Dermis microvascular lymphatic vessel endothelial cell (primary cell): ENCODE measurements at places on chromosomes 16 and 17. TPM values are rescaled to one million over a fixed set of nuclear protein-coding genes. Genes with fewer than 3 reads are reported as not detected.

GRCh38 chr17:549177-550040 is 165.2 kb downstream of the VPS53 start:
- peak; percentile 83 for DNase-seq

- DNase-seq, result no peak
These were observed 719.7 kb upstream of the CDH8 start for GRCh38 chr16:62755938-62756337.

DNA sequence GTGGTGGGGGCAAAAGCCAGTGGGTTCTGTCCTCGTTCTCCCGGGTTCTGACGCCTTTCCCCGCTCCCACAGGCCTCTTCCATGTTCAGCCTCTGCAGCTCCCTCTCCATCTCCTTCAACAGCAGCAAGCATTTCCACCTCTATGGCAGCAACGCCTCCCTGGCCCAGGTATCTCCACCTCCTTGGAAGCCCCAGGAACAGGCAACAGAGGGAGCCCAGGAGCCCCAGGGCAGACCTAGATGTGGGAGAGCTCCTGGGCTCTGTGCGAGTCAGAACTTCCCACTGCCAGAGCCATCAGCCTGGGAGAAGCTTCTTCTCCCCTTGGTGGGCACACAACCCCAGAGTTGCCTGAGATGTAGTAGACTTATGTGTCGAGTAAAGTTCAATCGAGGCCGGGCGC is 7.8 kb downstream of the ZNF768 start:
- DNase-seq, result no peak

DNA sequence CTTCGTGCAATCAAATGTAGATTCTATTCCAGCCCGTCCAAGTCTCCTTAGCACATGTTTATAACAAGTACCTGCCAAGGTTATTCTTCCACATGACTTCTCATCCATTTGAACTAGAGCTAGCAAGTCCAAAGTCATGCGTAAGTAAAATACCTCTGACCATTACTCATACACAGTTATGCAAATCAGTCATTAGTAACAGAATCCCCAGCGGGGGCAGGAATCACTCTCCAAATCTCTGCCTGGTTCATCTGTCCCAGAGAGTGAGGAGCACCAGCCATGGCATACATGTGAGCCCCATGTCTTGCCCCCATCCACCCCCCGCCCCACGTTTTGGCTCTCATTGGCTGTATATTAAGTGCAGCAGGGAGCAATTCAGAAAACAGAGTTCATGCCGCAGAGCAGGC is 27.7 kb downstream of the SRL start:
- DNase-seq, result no peak

- peak; percentile 97 for DNase-seq
These were observed at the start of gene RPL13 for GRCh38 chr16:89560378-89561141. RPL13 (plus strand) TSS chr16:89560682; CDS start chr16:89560960, 278 bp downstream.

- no peak for DNase-seq
These were observed 70.5 kb downstream of the MARF1 start for GRCh38 chr16:15572329-15573001.

DNA sequence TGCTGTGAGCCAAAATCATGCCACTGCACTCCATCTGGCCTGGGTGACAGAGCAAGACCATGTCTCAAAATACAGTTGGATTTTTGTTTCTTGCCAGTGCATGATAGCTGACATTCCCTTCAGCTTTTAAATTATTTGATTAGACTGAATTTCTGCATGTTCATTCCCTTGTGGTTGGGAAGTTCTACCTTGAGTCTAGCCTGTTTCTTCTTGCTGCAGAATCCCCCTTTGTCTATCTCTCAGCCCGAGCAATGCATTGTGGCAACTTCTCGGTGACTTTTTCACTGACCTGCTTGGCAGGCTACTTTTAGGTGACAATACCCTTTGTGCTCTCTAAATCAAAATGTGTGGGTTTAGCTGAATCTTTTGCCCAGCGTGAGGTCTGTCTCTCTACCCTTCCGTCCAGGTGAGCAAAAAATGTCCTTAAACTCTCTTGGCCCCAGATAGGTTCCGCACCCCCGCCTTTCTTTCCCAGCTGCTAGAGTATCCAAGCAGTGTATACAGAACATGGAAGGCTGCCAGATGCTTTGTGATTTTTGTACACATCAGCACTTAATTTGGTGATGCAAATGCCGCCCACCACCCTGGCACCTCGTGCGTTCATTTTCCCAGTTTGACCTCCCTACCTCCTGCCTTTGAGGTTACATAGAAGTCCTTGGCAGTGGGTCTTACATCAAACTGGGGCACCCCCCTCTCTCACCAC is 130.2 kb downstream of the ABCC6 start:
- DNase-seq, result no peak

GRCh38 chr17:72882426-72882825 is 210.1 kb downstream of the SLC39A11 start:
- DNase-seq, result no peak

TNFRSF17 gene
- total RNA-seq, result not detected in 2 replicates

NUBP1 gene
- 26.2 and 32.6 TPM in 2 replicates for total RNA-seq

ATXN2L gene
- total RNA-seq, result 16.4 and 31.0 TPM in 2 replicates
